ENCODE measurements at places on chromosomes 7 and 10.

- DNase-seq = peak; percentile 83
Measured at GRCh38 chr10:63256009-63256773, 123.1 kb downstream of the NRBF2 start.

DNA sequence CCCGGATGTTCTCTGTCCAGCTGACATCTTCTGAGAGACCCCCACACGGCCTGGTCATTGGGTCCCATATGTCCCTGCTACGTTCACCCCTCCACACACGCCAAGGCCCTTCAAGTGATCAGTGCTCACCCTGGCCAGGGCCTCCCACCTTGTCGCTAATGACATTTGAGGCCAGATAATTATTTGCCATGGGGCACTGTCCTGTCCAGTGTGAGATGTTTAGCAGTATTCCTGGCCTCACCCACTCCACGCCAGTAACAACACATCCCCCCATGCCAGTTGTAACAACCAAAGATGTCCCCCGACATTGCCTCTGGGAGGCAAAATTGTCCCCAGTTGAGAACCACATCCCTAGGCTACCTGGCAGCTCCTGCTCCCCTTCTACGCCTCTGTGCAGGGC, 49.9 kb upstream of the NANOS1 start:
- DNase-seq = no peak

DNA sequence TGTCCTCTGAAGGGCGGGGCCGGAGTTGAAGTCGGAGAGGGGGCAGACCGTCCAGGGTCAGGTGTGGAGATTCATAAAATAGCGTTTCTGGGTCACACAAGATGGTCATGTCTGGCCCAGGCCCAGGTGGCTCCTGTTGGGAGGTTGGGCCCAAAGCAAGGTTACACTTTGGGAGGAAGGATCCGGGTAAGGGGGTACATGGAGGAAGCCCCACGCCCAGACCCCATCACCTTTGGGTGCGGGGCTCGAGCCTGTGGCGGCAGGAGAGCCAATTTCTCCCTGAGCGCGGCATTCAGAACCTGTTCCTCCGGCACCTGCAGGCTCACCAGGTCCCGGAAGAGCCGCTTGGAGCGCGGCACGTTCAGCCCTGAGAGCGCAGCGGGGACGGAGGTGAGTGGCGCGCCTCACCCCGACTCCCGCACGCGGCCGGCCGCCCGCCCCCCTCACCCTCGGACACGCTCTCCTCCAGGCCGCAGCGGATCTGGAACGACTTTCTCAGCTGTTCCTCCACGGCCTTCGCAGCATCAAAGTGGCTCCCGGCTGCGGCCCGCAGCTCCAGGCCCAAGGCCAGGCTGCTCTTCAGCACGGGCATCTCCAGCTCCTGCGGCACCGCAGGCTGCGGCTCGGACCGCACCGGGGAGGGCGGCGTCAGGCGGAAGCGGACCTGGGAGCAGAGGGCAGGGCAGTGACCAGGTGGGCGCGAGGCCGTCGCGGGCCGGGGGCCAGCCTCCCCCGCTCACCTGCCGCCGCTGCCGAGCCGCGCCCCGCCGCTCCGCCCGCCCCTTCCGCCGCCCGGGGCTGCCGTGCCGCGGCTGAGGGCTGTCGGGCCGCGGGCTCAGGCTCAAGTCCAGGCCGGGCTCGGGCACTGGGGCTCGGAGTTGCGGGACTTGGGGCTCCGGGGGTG, 644 bp downstream of the PPP1R35 start:
- DNase-seq = no peak

DNA sequence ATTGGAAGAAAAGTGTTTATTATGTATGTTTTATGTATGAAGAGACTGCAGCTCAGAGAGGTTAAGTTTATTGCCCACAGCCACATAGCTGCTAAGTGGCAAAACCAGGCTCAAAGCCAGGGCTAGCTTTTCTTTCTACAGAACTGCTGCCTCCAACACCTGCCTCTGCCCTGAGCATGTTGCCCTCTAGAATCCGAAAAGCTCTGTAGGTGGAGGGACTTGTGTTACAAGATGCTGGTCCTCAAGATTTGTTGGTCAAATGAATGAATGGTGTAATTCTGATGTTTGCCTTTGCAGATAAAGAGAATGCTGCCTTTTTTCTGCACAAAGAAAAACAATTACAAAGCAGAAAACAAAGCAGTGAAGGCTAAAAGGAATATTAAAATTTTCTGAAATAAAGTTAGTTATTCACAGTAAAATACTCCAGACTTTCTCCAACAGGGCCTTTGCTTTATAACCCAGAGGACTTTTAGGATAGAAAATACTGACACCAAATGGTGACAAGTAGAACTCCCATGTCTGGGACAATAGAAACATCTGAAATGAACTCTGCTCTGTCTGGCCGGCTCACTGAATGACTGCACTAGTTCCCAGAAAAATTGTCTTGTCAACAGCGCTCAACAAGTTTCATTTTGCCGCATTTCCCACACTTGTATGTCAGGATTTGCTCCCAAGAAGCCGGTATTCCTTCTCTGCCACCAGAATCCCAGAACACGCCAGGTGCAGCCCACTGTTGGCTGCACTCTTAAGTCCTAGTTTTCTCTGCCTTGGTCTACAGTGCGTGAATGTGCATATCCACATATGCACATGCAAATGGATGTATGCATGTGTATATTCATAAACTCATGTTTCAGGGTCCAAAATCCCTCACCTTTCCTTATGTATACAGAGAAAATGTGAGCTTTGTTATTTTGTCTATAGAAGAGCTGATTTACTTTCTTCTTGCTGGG, 11.0 kb upstream of the DNTT start:
- peak; percentile 51 for DNase-seq

GRCh38 chr7:79702116-79702515, 248.6 kb upstream of the MAGI2 start:
- peak; percentile 5 for DNase-seq

- no peak for DNase-seq
Measured at GRCh38 chr7:2473496-2474180, 2.6 kb downstream of the GRIFIN start.

GRCh38 chr10:8462565-8462964, 408.1 kb downstream of the GATA3 start:
- no peak for DNase-seq

DNA sequence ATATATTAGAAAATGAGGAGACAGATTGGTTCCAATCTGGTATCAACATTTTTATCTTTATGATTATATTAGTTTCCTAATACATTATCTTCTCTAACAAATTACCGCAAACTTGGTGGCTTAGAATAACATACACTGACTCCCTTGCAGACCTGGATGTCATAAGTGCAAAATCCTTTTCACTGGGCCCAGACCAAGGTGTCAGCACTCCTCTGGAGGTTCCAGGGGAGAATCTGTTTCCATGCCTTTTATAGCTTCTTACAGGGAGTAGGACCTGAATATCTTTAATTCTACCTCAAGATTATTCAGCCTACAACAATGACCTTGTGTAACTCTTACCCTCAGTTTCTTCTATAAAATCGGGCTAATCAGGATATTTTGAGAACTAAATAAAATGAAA, 329.9 kb upstream of the GRM3 start:
- DNase-seq = no peak

DNA sequence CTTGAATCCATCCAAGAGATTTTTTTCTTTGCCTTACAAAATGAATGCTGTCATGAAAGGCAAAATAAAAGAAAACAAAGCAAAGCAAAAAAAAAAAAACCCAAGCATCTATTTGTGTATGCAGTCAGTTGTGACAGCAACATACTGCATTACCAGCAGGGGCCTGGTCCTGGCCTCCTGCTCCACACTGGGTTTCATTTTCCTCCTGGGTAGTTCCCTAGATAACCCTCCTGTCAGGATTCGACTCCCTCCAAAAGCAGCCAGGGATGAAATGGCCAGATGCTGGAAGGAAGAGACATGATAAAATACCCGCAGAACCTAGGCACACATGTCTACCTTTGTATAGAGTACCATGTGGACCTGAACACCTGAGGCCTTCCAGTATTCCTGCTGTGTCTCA, 148.6 kb downstream of the NRCAM start:
- DNase-seq = no peak

- peak; percentile 94 for DNase-seq
Measured at GRCh38 chr7:112484671-112485167, 3.9 kb downstream of the LSMEM1 start.

DNA sequence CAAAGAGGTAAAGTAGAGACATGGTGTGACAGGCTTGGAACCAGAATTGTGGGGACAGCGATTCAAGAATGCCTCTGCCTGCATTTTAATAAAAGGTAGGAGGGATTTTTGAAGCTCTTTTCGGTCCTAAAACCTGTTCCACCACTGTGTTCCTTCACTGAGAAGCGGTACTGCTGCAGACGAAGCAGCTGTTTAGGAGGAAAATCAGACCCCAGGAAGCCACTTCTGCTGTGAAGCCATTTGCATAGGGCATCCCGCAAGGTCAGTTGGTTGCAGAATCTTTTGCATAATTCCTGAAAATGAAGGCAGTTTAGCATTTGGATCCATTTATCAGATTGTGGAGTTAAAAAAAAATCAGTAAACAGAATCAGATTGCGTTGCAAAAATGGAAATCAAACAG, 183.3 kb upstream of the PRKCQ start:
- DNase-seq = no peak
